ENCODE measurements at places on chromosomes 7 and 10. TPM values are rescaled to one million over a fixed set of nuclear protein-coding genes. Genes with fewer than 3 reads are reported as not detected.

The OPALIN gene
- not detected for total RNA-seq

The SMO gene
- 0.84 TPM for total RNA-seq

The NPM3 gene
- total RNA-seq, result 108 TPM

The MRLN gene
- total RNA-seq, result not detected

The NKX2-3 gene
- not detected for total RNA-seq

The CLCN1 gene
- total RNA-seq, result 0.12 TPM

The PDE1C gene
- total RNA-seq, result not detected

The PHF14 gene
- 48.2 TPM for total RNA-seq

The IDI2 gene
- total RNA-seq, result not detected

The HOXA5 gene
- total RNA-seq, result not detected

The ACSM6 gene
- not detected for total RNA-seq

The TES gene
- 45.8 TPM for total RNA-seq

The DRGX gene
- not detected for total RNA-seq

The EPC1 gene
- 40.2 TPM for total RNA-seq

GRCh38 chr7:156722043-156722826 is 81.7 kb downstream of the RNF32 start:
- DNase-seq, result no peak

DNA sequence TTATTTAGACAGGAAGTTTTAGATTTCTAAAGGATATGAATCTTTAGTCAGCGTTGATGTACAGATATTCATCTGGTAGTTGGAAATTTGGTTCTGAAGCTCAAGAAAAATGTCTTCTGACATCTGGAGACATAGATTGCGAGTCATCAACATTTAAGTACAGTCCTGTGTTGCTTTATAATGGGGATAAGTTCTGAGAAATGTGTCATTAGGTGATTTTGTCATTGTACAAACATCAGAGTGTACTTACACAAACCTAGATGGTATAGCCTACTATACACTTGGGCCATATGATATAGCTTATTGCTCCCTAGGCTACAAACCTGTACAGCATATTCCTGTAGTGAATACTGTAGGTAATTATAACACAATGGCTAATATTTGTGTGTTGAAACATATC is 49.6 kb upstream of the UBN2 start:
- DNase-seq, result no peak

DNA sequence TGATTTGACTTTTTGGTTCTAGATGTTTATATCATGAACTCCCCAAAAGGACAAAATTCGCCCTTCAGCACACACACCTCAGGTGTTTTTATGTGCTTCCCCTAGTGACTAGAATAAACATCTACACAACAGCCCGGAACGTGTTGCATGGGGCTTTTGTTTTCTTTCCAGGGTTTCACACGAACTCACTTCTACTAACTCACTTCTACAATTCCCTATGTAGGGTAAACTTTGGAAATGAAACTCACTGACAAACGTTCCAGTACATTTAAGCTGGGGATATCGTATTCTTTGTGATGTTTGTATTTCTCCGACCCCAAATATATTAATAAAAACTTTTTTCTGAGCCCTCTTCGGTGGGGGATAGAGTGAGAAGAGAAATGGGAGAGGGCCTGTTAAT is 1.4 kb downstream of the TRA2A start:
- DNase-seq, result no peak

- no peak for DNase-seq
These were observed at the start of gene SH2D4B for GRCh38 chr10:80537736-80538480. Gene SH2D4B, plus strand, starts transcription at chr10:80537902. Its CDS starts 430 bp downstream, at chr10:80538332.

DNA sequence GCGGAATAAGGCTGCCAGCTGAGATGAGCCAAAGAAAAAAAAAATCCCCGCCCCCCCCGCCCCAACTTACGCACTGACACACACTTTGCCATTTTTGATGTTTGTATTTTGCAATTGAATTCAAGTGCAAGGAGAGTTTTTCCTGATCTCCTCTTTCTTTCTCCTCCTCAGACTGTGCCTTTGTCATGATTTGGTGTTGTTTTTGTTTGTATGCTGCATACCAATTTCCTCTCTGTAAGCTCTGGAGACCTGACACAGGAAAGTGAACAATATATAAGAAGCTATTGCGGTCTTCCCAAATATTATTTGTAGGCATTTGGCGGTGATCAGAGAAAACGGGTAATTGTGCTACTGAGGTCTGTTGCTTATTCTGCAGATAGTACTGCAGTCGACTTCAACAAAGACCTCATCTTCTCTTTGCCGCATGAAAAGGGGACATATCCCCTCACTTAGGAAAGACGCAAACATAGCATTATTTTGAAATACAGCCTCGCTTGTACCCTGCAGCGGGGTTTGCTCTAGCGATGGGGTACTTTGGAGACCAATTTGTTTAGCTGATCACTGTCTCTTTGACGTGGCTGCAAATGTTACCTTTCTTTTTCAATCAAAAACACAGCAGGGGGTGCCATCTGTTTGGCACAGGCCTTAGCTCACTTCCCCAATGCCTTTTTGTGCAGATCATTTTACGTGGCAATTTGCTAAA is 206.6 kb downstream of the SKAP2 start:
- DNase-seq, result no peak

DNA sequence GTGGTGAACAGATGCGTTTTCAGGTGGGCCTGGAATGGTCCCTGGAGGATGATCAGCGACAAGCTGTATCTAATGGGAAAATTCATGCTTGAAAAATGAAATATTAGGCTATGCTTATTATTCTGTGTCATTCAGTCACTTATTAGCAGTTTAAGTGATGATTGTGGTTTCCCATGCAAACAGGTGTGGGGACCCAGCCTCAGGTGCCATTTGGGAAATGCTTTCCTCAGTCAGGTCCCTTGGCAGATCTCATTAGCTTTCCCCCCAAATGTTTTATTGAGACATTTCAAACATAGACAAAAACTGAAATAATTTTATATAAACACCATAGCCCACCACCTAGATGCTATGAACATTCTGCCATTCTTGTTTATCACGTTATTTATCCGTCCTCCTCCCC is 411 bp upstream of the SNX10 start:
- DNase-seq, result no peak

GRCh38 chr7:135692055-135692454 is 29.7 kb downstream of the STMP1 start:
- no peak for DNase-seq

- no peak for DNase-seq
These were observed 131.5 kb downstream of the CCDC7 start for GRCh38 chr10:32577448-32577847.

DNA sequence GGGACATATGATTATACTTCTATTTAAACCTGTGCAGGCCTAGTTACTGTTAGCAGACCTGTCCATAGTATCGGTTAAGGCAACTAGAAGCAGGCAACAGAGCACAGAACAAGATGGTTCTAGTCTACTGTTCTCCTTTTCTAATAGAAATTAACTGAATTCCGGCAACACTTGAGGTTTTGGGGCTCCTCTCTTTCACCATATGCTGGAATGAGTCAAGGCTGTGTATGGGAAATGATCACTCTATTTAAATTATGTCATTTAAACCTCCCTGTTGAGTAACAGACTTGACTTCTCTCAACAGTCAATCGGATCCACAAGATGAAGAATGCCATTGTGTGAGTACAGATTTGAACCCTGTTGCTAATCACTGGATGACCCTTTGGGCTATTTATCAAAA is 6.2 kb upstream of the OTUD1 start:
- DNase-seq, result no peak

DNA sequence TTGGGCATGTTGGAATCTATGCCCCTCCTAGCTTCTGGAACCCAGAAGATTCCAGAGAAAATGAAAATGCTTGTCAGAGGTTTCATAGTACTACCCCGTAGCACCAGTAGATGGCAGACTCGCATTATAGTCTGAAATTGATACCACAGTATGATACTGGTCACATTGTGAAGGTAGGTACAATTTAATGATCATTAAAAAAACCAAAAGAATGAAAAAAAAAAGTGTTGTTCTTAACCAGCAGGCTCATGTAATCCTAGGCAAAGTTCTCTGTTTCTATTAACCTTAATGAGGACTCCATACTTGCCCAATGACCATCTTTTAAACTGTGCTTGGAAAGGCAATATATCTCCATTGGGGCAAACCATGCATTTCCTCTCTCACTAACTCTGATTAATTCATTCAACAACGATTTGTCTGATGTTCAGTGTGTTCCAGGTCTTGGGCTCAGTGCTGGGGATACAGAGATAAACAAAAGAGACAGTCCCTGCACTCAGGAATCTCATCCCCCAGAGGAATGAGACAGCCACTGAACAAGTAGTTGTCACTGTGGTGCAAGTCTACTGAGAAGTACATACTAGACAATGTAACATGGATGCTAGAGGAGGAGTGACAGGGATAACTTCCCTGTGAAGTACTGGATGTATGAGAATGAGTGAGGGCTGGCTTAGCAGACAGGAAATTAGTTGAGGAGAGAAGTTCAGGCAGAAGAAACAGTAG is 223.5 kb upstream of the PHYHIPL start:
- no peak for DNase-seq

DNA sequence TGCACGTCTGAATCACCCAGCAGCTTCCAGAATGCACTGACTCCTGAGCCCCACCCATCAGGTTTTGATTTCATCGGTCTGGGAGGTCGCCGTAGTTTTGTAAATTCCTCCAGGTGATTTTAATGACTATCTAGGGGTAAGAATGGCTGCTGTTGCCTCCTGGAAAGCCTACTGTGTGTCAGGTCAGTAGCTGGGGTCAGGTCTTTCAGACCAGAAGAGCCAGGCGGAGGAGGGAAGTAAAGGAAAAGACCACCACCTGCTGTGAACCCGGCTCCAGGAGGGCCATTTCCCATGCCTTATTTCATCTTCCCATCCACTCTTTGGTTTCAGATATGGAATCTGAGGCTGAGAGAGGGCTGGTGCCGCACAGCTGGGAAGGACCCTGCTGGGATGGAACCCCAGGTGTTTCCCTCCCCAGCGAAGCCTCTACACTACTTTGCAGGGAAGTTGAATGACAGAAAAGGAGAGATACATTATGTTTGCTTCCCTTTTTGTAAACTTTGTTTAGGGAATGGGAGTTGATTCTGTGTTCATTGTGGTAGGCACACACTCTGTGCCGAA is 19.8 kb downstream of the ADAMTS14 start:
- no peak for DNase-seq

DNA sequence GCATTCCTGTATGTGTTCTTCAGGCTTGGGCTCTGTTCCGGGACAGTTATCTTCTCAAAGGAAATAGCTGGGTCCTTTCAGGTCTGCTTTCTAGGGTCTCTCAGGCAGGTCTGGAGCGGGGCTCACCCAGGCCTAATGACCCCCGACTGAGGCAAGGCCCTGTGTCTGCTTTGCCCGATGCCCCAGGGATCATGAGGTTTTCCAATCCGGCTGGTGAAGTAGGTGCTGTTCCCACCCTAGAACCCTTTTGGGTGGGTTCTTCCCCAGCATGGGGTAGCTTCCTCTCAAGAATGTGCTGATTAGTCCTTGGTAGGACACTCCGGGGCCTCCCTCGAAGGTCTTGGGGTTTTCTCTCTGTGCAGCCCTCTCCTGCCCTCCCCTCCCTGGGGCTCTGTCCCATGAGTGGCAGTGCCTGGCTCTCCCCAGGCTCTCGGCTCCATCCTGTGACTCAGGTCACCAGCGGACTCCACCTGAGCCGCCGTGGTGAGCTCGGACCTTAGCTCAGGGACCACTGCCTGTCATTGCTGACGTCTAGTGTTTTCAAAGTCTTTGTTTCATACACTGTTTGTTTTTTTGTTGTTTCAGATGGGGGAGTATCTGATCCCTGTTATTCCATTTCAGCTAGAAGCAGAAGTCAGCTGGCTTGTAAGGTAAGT is 71.0 kb upstream of the NKX6-2 start:
- DNase-seq, result peak; percentile 44

GRCh38 chr7:116710764-116711452 is 38.9 kb downstream of the MET start:
- DNase-seq, result no peak

GRCh38 chr7:137920637-137921399 is 74.0 kb upstream of the DGKI start:
- no peak for DNase-seq

- no peak for DNase-seq
These were observed 29.4 kb downstream of the RABGEF1 start for GRCh38 chr7:66769833-66770512.

DNA sequence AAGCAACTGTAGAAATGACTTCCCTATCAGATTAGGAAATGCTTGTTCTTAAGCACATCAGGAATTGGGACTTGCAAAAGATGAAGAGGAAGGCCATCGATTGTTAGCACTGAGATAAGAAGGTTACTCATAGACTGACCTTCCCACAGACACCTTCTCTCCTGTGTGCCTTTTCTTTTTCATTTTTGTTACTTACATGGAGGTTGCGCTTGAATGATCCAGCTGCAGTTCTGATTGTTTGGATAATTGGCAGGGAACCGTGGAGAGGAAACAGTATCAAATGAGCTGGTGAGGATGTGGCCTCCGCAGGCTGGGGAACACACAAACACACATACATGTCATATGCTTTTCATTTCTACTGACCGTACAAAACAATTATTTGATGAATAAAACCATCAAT is 134.9 kb upstream of the RSU1 start:
- no peak for DNase-seq

DNA sequence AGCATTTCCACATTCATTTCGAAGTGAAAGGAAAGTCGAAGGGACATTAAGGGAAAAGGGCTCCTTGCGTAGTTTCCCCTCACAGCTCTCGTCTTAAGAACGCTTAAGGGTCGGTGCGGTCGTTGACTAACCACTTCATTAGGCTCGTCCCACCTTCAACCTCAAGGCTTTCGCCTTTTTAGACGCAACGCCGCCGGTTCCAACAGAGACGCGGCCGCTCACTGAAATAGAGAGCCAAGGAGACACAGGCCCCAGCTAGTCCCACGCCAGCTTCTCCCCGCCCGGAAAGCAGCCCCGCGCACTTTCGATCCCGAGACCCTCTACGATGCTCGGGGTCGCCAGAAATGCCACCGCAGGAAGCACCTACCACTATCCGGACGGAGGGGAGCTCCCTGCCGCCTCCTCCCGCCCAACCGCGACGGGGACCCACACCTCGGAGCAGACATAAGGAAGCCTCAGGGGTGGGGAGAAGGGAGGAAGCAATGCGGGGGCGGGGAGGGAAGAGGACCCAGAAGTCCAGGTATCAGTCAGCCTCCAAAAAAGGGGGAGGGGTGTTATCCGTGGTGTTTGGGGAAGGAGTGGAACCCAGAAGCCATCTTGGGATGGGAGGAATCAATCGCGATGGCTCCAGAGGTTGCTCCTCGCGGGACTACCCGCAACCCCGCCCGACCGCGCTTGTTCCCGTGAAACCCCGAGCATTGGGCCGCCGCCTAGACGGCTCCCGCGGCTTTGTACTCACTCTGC is 559 bp downstream of the TRA2A start:
- peak; percentile 85 for DNase-seq

DNA sequence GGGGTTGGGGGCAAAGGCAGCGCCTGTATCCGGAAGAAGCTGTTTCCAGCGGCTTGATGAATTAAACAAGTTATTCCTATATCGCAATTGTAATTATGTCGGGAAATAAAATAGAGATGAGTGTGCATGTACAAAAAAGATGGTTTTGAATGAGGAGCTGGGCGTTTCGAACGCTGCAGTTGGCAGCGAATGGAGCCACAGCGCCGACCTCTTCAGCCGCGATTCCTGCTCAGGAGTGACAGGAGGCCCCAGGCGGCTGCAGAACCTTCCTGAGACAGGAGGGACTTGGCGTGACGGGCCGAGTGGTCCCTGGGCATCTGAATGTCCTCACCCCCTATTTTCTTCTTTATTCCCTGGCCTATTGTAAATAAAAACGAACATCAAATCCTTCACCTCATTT is 184.9 kb downstream of the DNAJB6 start:
- DNase-seq, result no peak

GRCh38 chr7:84009782-84010181 is 184.8 kb downstream of the SEMA3A start:
- DNase-seq, result no peak

All from activated naive CD4-positive, alpha-beta T cell treated with anti-CD3 and anti-CD28 coated beads, Interleukin-2, amount 50 U/mL, for 72 hours (primary cell).